ENCODE measurements at places on chromosomes 6 and 20. TPM values are rescaled to one million over a fixed set of nuclear protein-coding genes. Genes with fewer than 3 reads are reported as not detected.

DNA sequence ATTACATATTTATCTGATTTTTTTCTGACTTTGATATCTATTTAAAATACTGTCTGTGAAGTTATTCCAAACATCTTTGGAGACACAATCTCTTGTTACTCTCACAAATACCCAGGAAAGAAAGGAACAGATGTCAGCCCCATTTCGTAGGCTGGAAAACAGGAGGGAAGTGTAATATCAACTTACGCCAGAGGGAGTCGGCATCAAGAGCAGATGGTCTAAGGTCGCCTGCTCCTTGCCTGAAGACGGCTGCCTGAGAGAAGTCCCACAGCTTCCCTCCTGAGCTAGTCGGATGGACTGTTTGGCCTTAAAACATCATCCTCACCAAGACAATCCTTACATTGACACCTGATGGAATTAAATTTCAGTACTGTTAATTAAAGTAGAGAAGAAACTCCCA is 13.4 kb downstream of the CST7 start:
- DNase-seq = no peak

DNA sequence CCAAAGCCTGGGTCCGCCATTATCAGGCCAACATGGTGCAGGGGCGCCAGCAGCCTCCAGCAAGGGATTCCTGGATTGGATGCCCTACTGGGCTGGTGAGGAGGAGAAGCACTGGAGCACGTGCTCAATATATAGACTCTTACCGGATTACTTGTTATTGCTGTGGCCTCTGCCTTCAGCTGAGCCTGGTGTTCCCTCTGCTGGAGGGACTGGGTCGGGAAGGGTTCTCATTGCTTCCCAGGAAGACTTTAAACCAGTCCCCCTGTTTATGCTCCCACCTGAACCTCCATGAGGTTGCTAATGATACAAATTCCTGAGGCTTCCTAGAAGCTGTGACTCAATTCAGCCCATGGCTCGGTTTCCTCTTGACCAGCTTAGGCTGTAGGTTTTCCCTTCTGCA is 186.7 kb upstream of the ARID1B start:
- no peak for DNase-seq

DNA sequence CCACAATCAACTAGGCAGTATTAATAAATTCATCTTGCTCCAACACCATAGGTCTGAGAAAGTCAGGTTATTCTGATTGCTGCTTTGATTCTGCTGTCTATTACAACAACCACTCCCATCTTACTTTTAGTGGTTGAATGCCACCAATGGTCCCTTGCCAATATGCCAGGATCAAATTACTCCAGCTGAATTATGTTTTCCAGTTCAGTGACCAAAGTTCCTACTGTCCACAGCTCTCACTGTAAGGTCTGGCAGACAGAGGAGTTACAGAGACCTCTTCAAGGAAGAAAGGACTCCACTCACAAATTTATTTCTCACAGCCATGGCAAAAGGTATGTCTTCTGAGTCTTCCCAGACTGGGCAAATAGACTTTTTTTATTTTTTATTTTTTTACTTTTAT is 557.0 kb downstream of the HAO1 start:
- DNase-seq = no peak

DNA sequence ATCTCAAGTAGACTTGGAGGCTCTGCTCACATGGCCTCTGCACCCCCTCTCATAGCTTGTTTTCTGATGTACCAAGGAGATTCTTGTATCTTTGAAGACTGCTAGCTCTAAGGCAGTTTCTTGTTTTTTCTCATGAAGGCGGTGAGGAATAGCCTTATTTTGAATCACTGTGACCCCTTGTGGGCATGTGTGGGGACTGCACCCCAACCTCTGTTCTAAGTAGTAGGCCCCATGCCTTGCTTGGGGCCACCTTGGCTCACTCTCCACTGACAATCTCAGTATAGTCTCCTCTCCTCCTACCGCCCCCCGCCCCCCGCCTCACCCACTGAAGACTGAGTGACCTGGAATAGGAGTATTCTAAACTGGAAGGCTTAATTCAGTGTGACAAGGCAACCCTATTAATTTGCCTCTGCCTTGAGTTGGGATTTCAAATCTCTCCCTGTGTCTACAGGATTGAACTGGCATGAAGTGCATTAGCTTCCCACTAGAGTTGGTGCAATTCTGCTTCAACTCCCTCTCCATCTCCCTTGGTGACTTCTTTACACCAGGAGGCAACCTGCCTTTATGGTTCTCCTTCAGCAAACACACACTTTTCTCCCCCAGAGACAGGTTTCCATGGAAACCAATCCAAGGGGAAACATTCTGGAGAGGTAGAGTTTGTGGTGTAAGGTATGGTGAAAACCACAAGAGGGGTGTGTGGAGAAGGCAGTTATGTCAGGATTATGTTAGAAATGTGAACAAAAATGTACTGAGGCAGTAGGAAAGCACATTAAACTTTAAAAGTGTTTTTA is 75.4 kb upstream of the ECI2 start:
- DNase-seq = peak; percentile 33

GRCh38 chr6:125253881-125254280 is 47.9 kb downstream of the HDDC2 start:
- no peak for DNase-seq

DNA sequence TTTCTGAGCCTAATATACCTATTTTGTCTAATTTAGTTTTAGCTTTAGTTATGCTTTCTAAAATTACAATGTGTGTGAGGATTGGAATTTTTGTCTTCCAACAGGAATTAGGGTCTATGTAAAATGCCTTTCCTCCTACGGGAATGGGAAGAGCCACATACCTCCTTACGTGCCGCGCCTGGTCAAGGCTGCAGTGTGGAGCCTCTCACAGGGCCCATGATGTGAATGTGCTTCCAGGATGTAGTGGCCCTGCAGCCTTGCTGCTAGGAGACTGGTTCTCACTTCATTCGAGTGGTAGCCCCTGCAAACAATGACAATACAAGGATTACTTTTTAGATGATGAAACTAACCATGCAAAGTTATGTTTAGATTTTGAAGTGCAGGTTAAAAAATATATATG is 110.2 kb downstream of the SOBP start:
- no peak for DNase-seq

DNA sequence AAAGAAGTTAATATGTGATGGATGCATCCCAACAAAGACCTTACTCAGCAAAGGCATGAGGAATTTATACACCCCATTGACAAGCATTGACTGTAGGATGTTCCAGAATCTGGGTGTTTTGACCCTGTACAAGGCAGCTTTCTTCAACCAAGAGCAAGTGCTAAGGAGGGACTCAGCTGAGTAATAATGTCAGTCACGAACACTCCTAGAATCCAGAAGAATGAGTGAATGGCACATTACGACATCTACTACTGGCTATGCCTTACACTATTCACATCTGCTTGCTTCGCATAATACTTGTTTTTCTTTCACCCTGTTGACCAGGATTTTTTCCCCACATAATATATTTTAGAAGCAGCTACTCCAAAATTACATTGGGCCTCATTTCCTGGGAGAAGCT is 42.5 kb upstream of the VGLL2 start:
- DNase-seq = no peak

DNA sequence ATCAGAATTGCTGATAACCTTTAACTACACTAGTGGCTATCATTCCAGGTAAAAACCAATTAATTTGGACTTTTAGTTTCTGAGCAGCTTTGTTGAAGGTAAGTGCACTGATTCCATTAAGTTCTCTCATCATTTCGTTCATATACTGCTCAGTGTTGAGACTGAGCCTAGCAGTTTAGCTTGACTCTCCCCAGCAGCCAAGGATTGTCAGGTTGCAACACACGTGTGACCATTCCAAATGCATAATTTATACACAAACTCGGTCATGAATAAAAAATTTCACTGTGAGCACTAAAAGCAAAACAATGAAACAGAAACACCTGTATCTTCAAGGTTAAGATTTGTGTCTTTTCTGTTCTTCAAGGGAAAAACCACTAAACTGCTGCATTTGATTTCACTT is 8.9 kb downstream of the FERMT1 start:
- no peak for DNase-seq

- DNase-seq = peak; percentile 40
These were observed 2.0 kb downstream of the PDE10A start for GRCh38 chr6:165660857-165661663.

- no peak for DNase-seq
These were observed 15.7 kb upstream of the PRIM2 start for GRCh38 chr6:57301757-57302156.

The DNAH8 gene
- polyA plus RNA-seq = 0.90 TPM

The GABRR2 gene
- 2.1 TPM for polyA plus RNA-seq

The TCP11 gene
- polyA plus RNA-seq = 1.9 TPM

The PRICKLE4 gene
- polyA plus RNA-seq = 6.8 TPM

The SLA2 gene
- 0.18 TPM for polyA plus RNA-seq

The BCLAF1 gene
- polyA plus RNA-seq = 246 TPM
